ENCODE measurements at places on chromosomes 1 and 21.

DNA sequence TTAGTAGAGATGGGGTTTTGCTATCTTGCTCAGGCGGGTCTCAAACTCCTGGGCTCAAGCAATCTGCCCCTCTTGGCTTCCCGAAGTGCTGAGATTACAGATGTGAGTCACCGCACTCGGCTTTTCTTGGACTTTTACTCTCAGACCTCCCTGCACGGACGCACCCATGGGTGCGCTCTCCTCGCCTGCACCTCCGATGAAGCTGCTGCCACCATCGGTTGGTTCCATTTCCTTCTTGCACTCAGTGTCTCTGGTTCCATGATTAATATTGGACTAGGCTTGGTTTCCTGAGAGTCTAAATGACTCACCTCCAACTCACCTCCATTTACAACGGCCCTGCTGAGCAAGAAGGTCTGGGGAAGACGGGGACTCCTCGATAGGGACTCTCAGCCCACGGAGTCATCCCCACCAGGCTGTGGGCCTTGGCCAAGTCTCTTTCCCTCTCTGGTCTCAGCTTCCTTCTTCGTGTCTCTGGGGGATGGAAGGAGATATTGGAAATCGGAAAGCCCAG is 6.7 kb upstream of the TNFRSF8 start:
- no peak for DNase-seq

DNA sequence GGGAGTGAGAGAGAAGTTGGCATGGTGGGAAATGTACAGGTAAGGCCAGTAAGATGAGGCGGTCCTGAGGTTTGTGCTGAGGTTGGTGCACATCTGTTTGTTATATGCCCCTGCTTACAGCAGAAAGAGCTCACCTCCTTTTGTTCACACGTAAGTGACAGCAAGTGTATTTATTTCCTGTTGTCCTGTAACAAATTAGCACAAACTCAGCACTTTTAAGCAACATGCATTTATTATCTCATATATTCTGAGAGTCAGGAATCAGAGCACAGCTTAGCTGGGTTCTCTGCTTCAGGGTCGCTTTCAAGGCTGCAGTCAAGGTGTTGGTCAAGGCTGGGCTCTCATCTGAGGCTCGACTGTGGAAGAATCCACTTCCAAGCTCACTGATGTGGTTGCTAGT is 45.8 kb downstream of the TENT5C start:
- DNase-seq = no peak

DNA sequence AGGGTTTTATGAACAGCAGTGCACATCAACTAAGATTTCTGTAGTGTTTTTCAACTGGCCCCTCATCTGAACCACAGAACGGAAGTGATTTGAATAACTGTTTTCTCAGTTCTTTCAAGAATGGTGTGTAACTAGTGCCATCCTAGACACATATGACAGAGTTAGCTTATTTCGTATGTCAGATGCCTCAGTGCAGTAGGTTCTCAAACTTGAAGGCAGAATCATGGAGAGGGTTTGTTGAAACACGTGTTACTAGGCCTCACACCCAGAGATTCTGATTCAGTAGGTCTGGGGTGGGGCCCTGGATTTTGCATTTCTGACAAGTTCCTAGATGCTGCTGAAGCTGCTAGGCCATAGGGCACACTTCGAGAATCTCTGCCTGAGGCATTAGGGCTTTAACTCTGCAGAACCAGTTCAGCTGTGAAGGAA is 49.0 kb downstream of the SCCPDH start:
- no peak for DNase-seq

DNA sequence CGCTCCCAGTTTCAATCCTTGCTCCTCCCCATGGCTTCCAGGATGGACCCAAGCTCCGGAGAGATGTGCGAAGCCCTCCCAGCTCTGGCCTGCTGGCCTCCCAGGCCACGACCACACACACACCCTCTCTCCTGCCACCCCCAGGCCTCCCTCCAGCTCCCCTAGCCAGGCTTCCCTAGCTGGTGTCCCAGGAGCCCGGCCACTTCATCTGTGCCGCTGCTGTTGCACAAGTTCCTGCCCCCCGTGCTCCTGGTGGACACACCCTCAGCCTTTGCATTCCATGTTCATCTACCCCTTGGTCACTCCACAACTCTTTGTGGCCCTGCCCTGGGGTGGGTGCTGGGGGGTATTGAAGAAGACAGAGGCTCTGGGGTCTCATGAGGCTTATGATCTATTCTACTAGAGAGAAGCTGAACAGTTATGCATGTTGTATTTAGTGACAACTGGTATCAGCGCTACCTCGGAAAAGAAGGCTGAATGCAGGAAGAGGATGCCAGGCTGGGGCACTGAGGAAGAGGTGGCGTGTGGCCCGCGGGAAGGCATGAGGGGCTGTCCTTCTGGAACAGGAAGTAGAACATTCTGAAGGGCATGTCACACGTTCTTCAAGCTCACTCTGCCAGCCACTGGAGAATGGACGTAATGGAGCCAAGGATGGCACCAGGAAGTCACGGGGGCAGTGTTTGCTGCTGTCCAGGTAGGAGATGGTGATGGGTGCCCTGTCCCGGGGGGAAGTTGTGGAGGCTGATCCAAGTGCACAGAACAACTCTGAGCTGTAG is 172.4 kb downstream of the PSMG1 start:
- no peak for DNase-seq

GRCh38 chr21:45322960-45323461 is 35.3 kb upstream of the POFUT2 start:
- DNase-seq = no peak

GRCh38 chr1:80645621-80646020 is 1155.1 kb upstream of the ADGRL2 start:
- no peak for DNase-seq

DNA sequence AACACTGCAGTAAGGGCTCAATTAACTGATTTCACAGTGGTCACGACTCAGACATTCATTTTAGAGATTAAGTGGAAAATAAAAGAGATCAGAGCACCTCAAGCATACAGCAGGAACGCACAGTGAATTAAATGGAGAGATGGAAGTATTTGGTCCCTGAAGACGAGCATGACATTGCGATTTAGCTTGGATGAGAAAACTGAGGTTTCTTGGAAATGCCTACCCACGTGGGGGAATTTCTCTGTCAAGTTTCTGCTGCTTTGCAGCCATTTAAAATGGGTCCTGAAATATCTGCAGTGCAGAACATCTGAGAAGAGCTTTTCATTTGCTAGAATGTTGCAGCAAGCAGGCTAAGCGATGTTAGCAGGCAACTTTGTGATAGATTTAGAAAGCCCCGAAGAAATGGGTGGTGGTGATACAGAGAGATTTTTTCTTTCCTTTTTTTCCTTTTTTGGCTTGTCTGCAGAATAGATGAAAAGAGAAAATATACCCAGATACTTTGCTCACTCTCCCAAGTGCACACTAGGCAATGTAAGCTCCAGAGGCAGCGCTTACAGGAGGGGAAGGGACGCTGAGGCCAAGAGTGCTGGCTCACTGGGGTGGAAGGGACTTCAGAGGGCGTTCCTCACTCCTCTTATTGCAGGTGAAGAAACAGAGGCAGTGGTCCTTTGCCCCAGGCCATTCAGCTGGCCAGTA is 258.0 kb downstream of the KCNJ6 start:
- no peak for DNase-seq

Measured in GM19239 (cell line).